ENCODE measurements at places on chromosomes 4 and X.

DNA sequence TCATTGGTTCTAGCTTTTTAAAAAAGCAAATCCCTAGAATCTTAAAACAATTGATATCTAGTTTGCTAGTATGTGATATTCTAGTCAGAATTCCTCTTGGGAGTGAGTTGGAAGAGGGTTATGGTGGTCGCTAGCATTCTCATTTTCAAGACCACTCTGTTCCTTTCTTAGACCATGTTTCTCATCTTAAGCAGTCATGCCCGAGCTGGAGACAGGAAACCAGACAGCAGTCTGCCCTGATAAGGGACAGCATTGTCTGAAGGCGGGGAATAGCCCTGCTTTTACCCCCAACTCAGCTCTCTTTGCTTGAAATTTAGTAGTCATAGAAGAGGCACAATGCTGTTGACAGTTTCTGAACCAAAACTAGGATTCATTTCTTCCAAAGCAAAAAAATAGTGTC, 5.2 kb downstream of the KLF3 start:
- DNase-seq: no peak

DNA sequence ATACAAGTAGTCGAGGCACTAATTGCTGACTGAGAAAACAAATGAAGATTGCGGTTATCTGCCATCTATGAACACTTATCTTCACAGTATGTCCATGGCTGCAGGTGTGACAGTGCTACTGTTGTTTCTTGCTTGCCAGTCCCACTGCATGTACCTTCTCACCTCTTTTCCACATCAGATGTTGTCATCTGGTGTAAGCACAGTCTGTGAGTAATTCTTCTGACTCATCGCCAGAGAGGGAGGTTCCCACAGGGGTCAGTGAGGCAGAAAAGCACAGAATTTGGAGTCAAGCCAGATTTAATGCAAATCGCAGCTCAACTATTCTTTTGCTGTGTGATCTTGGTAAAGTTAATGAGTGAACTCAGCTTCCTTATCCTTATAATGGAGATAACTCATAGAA, 144.4 kb downstream of the GLRA2 start:
- DNase-seq: no peak

DNA sequence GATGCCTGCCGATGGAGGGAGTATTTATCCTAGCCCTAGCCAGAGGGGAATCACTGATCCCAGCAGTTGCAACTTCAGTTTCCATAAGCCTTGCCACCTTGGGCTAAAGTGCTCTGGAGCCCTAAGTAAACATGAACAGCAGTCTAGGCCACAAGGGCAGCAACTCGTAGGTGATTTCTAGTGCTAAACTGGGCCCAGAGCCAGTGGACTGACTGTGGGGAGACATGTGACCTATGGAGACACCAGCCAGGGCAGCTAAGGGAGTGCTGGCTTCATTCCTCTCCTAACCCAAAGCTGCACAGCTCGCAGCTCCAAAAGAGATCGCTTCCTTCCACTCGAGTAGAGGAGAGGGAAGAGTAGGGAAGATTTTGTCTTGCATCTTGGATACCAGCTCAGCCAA, 120.8 kb upstream of the MAGEA10 start:
- no peak for DNase-seq

GRCh38 chr4:123889507-123889906, 492.9 kb downstream of the SPRY1 start:
- DNase-seq: no peak

DNA sequence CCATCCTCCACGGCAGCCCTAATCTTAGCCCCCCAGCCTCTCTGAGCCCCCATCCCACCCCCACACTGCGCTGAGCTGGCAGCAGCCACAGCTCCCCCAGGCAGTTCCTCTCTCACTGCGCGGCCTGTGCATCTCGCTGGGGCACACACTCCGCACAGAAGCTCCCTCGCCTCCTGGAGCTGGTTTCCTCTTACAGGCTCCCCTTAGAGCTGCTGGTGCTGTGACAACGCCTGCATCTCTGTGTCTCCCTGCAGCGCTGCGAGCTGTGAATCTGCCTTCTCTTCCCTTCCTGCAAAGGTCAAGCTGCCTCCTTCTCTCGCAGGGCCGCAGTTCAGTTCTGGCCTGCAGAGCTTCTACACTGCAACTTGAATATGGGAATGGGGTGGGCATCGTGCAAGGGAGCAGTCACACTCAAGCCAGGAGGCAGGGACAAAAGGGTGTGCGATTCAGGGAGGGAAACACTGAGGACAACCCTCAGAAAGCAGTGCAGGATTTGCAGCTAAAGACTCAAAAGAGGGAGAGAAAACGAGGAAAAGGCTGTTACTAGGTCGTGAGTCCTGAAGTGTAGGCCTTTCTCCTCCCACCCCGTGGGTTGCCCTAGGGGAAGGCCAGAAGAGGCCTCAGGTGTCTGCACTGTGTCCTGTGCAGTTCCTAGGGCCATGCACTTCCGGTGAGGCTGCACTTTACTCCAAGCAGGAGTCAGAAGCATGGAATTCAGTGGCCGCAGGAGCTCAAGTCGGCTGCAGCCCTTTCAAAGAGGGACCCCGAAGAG, 87.0 kb downstream of the BCOR start:
- no peak for DNase-seq

DNA sequence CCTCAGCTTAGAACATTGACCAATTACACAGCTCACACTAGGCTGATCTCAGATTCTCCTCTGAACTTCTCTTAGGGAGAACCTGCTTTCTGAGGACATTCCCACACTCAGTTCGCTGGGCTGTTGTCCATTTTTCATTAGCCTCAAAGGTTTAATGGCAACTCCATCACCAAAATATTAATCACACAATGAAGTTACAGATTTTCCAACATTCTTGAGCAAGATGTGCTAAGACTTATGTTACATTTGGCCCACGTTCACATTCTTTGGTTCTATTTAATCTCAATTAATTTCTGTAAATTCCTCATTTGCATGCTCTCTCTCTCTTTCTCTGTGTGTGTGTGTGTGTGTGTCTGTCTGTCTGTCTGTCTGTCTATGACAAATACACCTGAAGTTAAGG, 82.3 kb upstream of the EDNRA start:
- no peak for DNase-seq

- DNase-seq: no peak
Measured at GRCh38 chr4:3234171-3235029, 14.6 kb upstream of the MSANTD1 start.

GRCh38 chr4:173415092-173415491, 16.2 kb upstream of the SCRG1 start:
- DNase-seq: no peak

GRCh38 chrX:38664285-38664684, 102.9 kb downstream of the TSPAN7 start:
- DNase-seq: no peak

GRCh38 chr4:41322617-41323016, 65.9 kb downstream of the UCHL1 start:
- DNase-seq: no peak

GRCh38 chrX:18833071-18833731, 125.8 kb downstream of the PPEF1 start:
- DNase-seq: no peak

- no peak for DNase-seq
Measured at GRCh38 chrX:9133426-9133825, 99.5 kb upstream of the FAM9B start.

DNA sequence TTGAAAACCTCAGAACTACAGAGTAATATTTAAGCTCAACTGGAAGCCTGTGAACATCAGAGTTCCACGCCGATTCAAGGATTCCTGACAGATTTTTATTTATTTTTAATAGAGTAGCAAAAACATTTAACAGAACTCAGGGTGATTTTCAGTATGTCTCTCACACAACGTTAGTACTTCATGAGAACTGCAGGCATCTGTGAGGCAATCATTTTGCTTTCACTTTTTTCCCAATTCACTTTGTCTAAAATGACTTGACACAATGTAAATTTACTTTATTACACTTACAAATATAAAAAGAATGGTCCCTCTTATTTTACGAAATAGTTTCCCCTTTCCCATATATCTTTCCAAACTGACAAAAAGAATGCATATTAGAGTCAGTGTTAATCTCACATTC, 869.5 kb upstream of the EPHA5 start:
- no peak for DNase-seq

GRCh38 chr4:911871-912490, 20.1 kb downstream of the GAK start:
- no peak for DNase-seq

DNA sequence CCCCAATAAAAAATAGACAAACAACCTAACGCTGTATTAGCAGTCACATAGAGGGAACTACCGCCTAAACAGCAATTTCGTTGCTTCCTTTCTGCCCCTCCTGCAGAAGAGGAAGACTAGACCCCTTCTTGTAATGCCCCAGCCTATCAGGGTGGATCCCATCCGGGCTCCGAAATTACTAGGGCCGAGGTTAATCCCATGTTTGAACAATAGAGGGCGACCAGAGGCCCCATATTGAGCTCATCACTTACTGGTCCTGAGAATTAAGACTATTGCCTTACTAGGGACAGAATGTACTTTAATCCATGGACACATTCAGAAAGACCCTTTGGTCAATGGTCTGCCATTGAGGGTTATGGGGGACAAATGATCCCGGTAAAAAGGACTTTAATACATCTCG, 11.8 kb upstream of the ZNF630 start:
- DNase-seq: peak; percentile 18

DNA sequence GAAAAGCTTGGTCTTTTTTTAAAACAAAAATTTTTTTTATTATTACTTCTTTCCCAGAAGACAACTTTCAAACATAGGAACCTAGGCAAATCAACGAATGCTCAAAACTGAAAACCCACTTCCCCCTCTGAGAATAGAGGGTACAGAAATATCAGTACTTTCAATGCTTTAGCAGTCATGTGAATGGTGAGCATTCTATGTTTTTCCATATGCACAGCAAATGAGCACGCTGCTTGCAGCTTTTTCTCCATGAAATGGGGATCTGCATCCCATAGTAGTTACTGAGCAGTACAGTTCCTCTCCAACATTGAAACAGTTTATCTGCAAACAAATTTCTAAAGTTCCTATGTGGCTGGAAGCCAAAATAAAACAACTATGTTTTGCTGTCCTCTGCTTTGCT, 108.4 kb upstream of the BMP2K start:
- no peak for DNase-seq

DNA sequence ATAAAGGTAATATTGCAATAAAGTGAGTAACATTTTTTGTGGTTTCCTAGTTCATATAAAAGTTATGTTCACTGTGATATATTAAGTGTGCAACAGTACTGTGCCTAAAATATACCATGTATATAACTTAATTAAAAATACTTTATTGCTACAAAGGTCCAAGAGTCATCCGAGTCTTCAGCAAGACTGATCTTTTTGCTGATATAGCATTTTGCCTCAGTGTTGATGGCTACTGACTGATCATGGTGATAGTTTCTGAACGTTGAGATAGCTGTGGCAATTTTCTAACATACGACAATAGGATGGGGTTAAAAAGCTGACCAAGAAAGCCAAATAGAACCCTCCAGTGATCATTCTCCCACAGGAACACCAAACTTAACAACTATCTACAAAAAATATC, 1302.7 kb downstream of the TECRL start:
- DNase-seq: no peak

GRCh38 chrX:13468096-13468495, 101.3 kb upstream of the EGFL6 start:
- DNase-seq: no peak

DNA sequence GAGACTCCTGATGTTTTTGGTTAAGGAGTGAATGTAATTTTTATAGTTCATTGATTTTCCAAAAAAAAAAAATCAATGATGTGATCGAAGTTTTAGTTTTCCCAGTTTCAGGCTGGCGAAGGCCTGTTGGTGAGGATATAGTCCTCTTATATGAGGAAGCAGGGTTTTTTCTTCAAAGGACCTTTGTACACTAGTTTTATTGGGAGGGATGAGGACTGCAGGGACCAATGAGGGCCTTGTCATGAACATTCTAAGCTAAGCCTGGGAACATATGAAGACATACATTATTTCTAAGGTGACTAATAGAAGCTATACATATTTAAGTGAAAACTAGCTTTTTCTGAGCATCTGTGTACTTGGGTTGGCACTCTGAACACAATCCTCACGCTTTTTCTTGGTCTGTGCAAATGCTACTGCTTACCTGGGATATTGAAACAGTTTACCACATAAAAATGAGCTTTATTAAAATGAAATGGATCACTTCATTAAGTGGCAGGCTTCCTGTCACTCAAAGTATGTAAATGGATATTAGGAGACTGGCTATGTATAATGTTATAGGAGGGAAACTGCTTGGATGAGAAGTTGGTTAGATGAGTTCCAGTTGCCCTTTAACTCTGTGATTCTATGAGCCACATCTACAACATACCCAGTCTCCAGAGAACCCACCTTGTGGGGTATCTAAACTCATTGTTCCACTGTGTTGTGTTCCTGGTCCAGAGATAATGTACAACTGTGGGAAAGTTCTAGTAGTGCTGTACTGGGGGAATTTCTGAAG, 43.5 kb downstream of the SLC4A4 start:
- DNase-seq: no peak

GRCh38 chr4:173478201-173478912, 51.7 kb downstream of the HAND2 start:
- DNase-seq: no peak

DNA sequence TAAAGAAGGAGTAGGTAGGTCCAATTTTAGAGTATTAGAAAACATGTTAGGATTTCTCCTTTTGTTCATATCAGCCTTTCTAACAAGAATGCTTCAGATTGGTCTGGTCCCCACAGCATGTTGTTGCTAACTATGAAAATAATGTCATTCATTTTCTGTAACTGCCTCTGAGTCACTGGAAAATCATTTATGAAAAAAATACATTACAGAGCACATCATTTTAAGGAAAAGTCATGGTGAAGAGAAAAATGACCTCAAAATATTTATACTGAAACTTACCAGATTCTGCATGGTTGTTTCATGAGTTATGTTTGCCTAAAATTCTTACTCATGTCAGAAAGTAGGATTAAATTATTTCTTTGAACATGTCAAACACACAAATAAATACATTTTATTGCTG, 35.2 kb downstream of the DTHD1 start:
- no peak for DNase-seq

- DNase-seq: peak; percentile 45
Measured at GRCh38 chr4:36322921-36323354, 41.5 kb downstream of the DTHD1 start.

DNA sequence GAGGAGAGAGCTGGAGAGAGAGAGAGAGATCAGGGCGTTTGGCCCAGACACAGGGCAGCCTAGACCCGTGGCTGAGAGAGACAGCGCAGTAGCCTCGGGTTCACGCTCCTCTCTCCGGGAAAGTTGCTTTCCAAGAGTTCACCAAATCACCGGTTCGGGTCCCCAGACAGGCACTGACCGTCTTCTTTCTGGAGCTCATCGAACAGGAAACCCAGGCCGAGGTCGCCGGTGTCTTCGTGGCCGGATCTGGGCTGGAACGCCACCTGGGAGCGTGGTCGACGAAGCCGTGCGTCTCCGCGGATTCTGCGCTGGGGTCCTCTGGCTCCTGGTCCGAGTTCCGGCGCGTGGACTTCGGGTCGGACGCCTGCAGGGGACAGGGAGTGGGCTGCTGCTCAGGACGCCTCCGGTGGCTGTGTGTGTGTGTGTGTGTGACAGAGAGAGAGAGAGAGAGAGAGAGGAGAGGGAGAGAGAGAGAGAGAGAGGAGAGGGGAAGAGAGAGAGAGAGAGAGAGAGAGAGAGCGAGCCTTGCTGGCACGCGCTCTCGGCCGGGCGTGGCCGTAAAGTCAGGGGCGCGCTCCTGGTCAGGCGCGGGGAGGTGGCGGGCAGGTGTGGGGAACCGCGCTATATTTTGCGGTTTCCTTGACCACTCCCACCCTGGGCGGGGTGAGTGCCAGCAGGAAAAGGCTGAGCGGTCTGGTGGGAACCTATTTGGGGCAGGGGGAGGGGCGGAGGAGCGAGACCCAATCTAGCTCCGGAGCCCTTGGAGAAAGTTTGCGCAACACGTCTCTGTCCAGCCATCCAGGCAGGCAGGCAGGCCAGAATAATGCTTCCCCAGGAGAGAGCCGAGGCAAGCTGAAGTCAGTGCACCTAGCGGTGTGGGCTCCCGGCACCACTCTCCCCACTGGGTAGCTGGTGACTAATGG, 62.1 kb downstream of the RHOXF2B start:
- no peak for DNase-seq
